HFFc6 (cell line): ENCODE measurements at places on chromosomes 6 and 20. TPM values are rescaled to one million over a fixed set of nuclear protein-coding genes. Genes with fewer than 3 reads are reported as not detected.

DNA sequence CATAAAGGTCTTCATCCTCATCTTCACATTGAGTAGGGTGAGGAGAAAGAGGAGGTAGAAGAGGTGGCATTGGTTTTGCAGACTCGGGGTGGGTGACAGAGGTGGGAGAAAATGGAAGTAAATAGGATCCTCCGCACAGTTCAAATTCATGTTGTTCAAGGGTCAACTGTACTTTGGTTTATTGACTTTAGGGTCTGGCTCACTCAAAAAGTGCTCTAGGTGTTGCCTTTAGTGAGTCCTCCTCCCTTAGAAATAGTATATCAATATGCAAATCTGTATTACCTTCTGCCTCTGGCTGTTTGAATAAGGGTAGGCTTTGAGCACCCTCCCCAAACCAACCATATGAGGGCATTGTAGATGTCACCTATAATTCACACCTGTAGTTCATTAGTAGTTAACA is 54.7 kb downstream of the KIF6 start:
- H3K4me1 ChIP-seq = no peaks in the 10 kb centered on the region
- H3K36me3 ChIP-seq = no peaks in the 10 kb centered on the region
- H3K4me3 ChIP-seq = no peak overlapping the region

- H3K27me3 ChIP-seq = peaks cover 4% of the 10 kb centered on the region
- H3K4me3 ChIP-seq = no peak overlapping the region
- 0 out of 2 replicates have a peak, but pooled peaks cover 2% of the 10 kb centered on the region for H3K36me3 ChIP-seq
- peaks cover 6% of the 10 kb centered on the region for H3K4me1 ChIP-seq
- no peak overlapping the region for H3K27ac ChIP-seq
Observed at GRCh38 chr6:13049666-13050254, 278.6 kb downstream of the TBC1D7 start.

DNA sequence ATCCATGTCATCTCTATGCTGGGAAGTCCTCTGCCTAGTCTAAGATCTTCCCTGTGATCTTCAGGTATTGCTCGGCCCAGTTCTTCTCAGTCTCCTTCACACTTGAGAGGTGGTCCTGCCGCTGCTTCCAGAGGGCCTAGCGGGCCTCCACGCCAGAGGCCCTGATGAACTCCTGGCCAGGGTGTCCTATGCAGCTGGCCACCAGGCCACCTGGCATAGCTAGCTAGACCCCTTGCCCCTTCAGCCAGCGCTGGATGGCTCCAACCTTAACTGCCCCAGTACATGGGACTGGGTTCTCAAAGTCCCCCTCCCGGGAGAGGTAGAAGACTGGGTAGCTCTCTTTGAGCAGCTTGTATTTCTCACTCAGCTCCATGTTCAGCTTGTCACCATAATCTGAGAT is 81.1 kb downstream of the ZFP64 start:
- H3K27me3 ChIP-seq = peaks cover 2% of the 10 kb centered on the region; the same call in 1 of the 2 replicates
- DNase-seq = no peak
- no peak overlapping the region for H3K4me3 ChIP-seq
- H3K36me3 ChIP-seq = no peaks in the 10 kb centered on the region

DNA sequence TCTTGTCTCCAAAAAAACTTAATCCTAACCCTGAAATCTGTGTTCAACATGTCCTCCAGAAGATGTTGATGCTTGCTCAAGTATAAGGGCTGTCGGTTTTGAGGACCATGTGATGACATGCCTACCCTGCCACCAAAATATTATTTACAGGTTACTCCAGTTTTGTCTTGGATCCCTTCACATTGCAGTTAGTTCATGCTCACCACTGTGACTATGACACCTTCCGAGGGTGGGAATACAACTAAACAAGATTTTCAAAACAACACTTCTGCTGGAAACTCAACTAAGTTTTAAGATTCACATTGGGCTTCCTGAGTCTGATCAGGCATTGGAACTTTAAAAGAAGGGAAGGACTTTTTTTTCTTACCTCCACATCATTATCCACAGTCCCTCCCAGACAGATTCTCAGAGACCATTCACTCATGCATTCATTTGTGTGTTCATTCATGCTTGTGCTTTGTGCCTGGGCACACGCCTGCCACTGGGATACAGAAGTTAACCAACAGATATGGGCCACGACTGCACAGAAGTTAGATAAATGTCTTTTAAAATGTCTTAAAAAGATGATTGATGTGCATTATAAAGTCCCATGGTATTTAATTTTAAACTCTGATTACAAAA is 118.7 kb upstream of the GJE1 start:
- DNase-seq = no peak
- no peaks in the 10 kb centered on the region; the same call in 1 of the 2 replicates for H3K36me3 ChIP-seq
- peak overlapping the region; percentile 93 for H3K27ac ChIP-seq
- H3K4me1 ChIP-seq = peaks cover 68% of the 10 kb centered on the region
- H3K4me3 ChIP-seq = peak overlapping the region; percentile 66

GRCh38 chr20:59751075-59751711 is 146.9 kb downstream of the PHACTR3 start:
- DNase-seq = peak; percentile 10
- H3K27ac ChIP-seq = no peak overlapping the region
- H3K4me1 ChIP-seq = peaks cover 20% of the 10 kb centered on the region
- no peak overlapping the region for H3K4me3 ChIP-seq
- no peaks in the 10 kb centered on the region for H3K36me3 ChIP-seq

DNA sequence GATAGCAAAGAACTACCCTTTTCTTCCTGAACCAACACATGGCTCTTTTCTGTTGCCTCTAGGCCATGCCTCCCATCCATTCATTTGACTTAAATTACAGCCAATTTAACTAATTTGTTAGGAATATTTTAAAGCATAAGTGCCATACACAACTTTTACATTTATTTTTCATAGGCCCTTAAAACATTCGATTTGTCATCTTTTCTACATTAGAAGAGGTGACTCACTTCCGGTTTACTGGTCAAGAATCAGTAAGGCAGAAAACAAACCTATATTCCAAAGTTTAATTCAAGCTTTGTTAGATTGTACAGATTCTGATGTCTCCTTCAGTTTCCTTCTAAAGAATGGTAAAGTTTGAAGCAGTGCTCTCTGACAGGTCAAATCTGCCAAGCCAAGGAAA is 344.3 kb downstream of the SAMD5 start:
- no peak overlapping the region for H3K27ac ChIP-seq
- H3K4me3 ChIP-seq = no peak overlapping the region
- H3K36me3 ChIP-seq = no peaks in the 10 kb centered on the region
- peaks cover 1% of the 10 kb centered on the region; the same call in 1 of the 2 replicates for H3K27me3 ChIP-seq
- no peak for DNase-seq

- no peak for DNase-seq
- H3K4me1 ChIP-seq = peaks cover 15% of the 10 kb centered on the region
Observed at GRCh38 chr6:28634761-28635546, 109.3 kb downstream of the GPX5 start.

DNA sequence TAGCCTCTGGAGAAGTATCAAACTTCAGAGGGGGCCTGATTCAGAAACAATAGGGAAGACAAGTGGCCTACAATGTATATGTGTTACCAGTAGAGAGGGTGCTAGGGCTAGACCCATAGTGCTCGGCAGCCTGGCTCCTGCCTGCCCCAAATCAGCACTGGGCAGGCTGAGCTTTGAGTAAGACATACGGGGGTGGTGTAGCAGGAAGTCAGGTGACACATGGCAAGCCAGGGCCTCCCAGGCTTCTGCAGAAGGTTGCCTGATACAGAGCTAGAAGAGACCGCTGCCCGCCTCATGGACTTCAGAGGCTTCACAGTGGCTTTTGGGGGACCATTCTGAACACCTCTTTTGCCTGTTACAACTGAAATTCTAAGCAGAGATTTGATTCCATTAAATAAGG is 43.4 kb downstream of the RALY start:
- no peak for DNase-seq
- peaks cover 26% of the 10 kb centered on the region for H3K4me1 ChIP-seq
- no peak overlapping the region for H3K27ac ChIP-seq
- 0 out of 2 replicates have a peak, but pooled peaks cover 9% of the 10 kb centered on the region for H3K36me3 ChIP-seq

GRCh38 chr6:15026832-15027231 is 219.0 kb upstream of the JARID2 start:
- no peak overlapping the region for H3K27ac ChIP-seq
- no peak for DNase-seq
- H3K36me3 ChIP-seq = no peaks in the 10 kb centered on the region
- H3K27me3 ChIP-seq = peaks cover 9% of the 10 kb centered on the region

DNA sequence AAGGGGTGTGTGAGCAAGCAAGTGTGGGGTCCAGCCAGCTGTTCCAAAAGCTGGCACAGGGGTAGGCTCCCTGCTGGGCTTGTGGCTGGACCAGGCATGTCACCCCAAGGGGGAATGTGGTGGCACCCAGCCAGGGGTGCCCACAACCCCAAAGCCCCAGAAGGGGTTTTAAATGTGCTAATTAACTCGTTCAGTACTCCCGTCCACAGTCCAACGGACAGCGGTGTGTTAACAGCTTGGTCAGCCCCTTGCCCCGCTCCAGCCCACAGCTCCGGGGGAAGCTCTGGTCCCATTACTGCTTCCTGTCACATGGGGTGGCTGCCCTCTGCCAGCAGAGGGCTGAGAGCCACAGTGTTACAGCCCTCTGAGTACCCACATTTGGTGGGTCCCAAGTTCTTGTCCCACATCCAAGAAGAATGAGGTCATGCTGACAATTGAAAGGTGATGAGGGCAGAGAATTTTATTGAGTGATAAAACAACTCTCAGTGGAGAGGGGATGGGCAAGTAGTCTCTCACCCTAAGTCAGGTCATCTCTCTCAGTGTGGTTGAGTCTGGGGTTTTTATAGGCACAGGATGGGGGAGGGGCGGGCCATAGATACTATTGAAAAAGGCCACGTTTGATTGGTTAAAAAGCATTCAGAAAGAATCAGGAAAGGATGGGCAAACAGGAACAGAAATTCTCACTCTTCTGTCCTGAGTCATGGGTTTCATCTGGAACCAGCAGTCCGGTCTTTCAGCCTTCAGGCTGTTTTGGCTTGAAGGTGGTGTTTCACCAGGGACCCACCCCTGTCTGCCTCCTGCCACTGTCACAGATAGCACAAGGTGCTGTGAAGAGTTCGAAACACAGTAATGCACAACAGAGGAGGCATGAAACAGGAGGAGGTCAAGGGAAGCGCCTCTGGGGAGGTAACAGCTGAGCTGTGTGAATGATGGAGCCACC is 238.5 kb downstream of the NFATC2 start:
- H3K4me3 ChIP-seq = no peak overlapping the region
- peaks cover 9% of the 10 kb centered on the region for H3K36me3 ChIP-seq
- H3K27me3 ChIP-seq = peaks cover 6% of the 10 kb centered on the region

GRCh38 chr6:137146206-137146605 is 27.2 kb downstream of the IL22RA2 start:
- no peaks in the 10 kb centered on the region for H3K4me1 ChIP-seq
- H3K27me3 ChIP-seq = peaks cover 9% of the 10 kb centered on the region
- H3K4me3 ChIP-seq = no peak overlapping the region
- H3K27ac ChIP-seq = no peak overlapping the region

DNA sequence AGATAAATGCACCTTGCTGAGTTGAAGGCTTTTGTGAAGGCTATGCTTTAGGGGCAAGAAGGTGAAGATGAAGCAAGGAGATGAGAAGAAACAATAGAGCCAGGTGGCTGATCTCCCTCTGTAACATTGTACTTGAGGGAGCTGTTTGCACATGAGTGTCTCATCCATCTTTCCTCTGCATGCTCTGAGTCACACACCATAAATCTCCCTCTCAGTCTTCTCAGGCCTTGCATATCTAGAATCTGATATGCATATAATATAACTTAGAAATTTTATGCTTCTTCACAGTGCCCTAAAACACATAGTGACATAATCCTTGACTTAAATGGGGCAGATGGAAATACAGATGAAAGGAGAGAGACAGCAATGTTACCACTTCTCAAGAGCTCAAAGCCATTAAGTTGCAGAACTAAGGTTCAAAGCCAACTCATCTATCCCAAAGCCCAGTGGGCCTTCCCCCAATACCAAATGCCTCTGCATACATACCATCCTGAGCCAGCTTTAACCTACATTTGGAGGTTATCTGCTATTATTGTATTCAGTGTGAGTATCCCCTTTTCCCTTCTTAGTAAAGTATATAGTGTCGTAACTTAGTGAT is 62.4 kb upstream of the STXBP5 start:
- peak; percentile 35 for DNase-seq
- no peaks in the 10 kb centered on the region for H3K36me3 ChIP-seq
- H3K4me1 ChIP-seq = peaks cover 10% of the 10 kb centered on the region
- H3K27ac ChIP-seq = 0 out of 2 replicates have a peak overlapping the region, but pooled peaks have one; percentile 28
- H3K27me3 ChIP-seq = no peaks in the 10 kb centered on the region

GRCh38 chr6:139016337-139017213 is 12.0 kb upstream of the ABRACL start:
- no peak overlapping the region for H3K27ac ChIP-seq

GRCh38 chr6:112413780-112414179 is 66.7 kb downstream of the RFPL4B start:
- no peaks in the 10 kb centered on the region; the same call in 1 of the 2 replicates for H3K27me3 ChIP-seq
- H3K4me1 ChIP-seq = peaks cover 29% of the 10 kb centered on the region
- H3K27ac ChIP-seq = no peak overlapping the region
- H3K36me3 ChIP-seq = no peaks in the 10 kb centered on the region; the same call in 1 of the 2 replicates
- H3K4me3 ChIP-seq = no peak overlapping the region
- no peak for DNase-seq

GRCh38 chr20:49676581-49677291 is 36.9 kb downstream of the B4GALT5 start:
- peaks cover 82% of the 10 kb centered on the region for H3K4me1 ChIP-seq
- peak overlapping the region; percentile 79 for H3K27ac ChIP-seq
- peak; percentile 42 for DNase-seq

DNA sequence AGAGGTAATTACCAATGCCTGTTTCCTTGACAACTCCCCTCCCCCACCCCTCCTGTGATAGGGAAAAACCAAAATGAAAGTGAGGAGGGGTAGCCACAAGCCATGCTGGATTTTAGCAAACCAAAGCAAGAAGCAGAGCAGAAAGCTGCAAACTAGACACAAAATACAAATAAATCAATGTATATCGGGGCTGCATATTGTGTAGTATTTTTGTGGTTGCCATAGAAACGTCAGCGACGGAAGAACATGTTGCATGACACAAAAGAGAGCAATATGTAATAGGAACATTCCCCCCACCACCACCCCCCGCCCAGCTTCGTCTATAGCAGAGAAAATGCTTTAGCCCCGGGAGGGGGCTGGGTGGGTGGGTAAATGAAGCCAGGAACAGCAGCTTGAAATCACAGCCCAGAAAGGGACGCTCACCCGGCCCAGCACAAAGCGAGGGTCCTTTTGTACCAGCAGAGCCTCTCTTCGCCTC is 548 bp downstream of the AGPAT4 start:
- H3K36me3 ChIP-seq = peaks cover 8% of the 10 kb centered on the region; the same call in 1 of the 2 replicates
- H3K27me3 ChIP-seq = peaks cover 4% of the 10 kb centered on the region; the same call in 1 of the 2 replicates
- peak overlapping the region; percentile 95 for H3K27ac ChIP-seq
- peaks cover 39% of the 10 kb centered on the region for H3K4me1 ChIP-seq

- H3K36me3 ChIP-seq = peaks cover 12% of the 10 kb centered on the region
- DNase-seq = no peak
- H3K27ac ChIP-seq = no peak overlapping the region
Observed at GRCh38 chr6:16576451-16577368, 184.6 kb downstream of the ATXN1 start.

DNA sequence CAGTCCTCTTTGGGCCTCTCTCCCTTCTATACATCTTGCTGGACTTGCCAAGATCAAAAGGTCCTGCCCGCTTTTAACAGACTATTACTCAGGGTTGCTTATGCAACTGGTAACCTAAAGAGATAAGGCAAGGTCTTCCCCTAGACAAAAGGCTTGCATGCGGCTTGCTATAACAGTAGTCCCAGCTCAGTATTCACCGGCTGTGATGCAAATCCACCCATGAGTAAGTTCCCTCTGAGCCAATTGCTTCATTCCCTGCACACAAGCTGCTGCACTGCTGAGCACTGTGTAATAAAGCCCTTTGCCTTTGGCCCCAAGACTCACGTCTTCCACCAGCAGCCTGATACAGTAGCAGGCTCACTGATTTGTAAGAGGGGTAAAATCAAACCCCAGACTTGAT is 363.8 kb downstream of the PRKN start:
- H3K36me3 ChIP-seq = no peaks in the 10 kb centered on the region; the same call in none of the 2 replicates
- H3K4me1 ChIP-seq = no peaks in the 10 kb centered on the region
- no peak overlapping the region for H3K4me3 ChIP-seq
- no peak for DNase-seq

The POM121L2 gene
- not detected in 3 replicates for total RNA-seq

The FAM209A gene
- total RNA-seq = 0.26 TPM in 1 of 3 replicates, not detected in the others

The PDYN gene
- total RNA-seq = not detected in 3 replicates

The TRIM10 gene
- total RNA-seq = not detected in 3 replicates
